Activated CD4-positive, alpha-beta T cell treated with anti-CD3 and anti-CD28 coated beads, Interleukin-2, Interleukin-4, amounts not matched to agents 100 ng/mL and 50 ng/mL, durations not matched to agents 16 hours and 8 hours (primary cell): ENCODE measurements at places on chromosomes 16 and 17.

DNA sequence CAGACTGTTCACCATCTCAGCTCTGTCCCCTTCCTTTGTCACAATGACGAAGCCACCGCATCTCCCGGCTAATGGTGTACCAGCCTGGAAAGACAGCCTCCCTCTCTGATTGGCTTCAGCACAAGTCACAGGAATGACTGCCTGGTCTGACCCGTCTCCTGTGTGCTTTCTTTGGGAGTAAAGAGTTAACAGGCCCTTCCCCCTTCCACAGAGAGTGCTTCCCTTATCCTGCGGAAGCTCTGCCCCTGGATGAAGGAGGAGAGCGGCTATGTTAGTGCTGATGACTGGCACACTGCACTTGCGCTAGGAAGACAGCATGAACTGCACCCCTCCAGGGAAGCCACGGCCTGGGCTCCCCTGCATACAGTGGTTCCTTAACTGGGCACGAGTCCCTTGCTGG lies 11.3 kb downstream of the USB1 start:
- DNase-seq: no peak

GRCh38 chr16:56532714-56533113 lies 12.9 kb upstream of the BBS2 start:
- no peak for DNase-seq

GRCh38 chr17:36808180-36808661 lies 129.1 kb upstream of the LHX1 start:
- DNase-seq: no peak

DNA sequence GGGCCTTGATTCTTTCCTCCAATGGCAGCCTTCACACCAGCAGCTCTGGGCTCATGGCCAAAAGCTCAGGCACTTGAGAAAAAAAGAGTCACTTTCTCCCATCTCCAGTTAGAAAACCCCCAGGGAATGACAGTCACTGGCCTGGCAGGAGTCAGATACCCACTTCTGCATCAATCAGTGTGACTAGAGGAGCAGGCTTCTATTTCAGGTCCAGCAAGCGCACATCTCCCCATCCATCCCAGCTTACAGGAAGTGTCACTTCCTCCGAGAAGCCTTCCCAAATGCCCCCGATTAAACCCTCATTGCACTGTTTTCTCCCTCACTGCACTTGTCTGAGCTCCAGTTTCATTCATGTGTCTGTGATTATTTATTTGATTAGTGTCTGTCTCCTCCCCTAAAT lies 30.4 kb upstream of the CCL1 start:
- DNase-seq: no peak

GRCh38 chr17:2137342-2138098 lies 82.6 kb downstream of the HIC1 start:
- no peak for DNase-seq
